Hypothalamus (tissue), 51 donors: ENCODE measurements at places on chromosomes 7 and 10.

GRCh38 chr10:21602313-21602712 lies 68.3 kb downstream of the MLLT10 start:
- no peak for DNase-seq

- DNase-seq = no peak
Observed at GRCh38 chr7:24301703-24302102, 17.7 kb downstream of the NPY start.

- DNase-seq = no peak
Observed at GRCh38 chr10:54484186-54484585, 316.8 kb downstream of the PCDH15 start.

DNA sequence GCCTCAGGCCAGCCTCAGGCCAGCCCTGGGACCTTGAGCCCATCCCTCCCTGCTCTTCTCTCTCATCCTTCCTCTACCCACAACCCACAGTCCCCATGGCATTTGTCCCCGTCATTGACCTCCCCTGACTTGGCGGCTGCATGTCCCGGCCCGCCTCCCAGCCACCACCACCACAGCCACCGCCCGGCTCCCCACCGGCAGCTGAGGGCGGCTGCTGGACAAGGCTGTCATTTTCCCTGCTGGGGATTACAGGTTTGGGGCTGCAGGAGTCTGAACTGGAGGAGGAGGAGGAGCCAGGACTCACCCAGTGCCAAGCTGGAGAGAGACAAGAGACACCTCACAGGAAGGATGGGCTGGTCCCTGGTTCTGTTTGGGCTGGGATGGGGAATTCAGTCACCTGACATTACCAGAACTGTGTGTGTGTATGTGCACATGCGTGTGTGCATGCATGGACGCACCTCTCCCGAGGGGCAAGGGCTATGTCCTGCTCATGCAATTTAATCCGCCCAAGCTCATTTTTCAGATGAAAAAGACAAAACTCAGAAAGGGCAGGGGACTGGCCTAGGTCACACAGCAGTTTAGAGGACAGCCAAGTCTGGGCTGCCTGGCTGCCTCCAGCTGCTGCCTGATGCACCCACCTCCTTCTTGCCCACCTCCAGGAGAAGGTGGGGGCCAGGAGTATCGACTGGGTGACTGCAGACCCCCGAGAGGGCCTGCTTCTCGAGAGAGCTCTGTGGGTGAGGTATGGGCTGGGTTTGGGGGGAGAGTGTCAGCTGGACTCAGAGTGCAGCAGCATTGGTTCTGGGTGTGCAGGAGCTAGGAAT lies 113.1 kb downstream of the ZMIZ1 start:
- DNase-seq = no peak

DNA sequence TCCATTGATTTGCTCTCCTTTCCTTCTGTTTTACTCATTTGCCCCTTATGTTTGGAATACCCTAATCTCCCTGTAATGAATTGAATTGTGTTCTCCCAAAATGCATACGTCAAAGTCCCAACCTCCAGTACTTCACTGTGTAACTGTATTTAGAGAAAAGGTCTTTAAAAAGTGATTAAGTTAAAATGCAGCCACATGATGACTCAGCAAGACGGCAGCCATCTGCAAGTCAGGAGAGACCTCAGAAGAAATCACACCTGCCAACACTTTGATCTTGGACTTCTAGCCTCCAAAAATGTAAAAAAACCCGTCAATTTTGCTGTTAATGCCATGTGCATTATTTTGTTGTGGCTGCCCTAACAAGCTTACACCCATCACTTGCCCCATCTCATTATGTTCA lies 85.3 kb upstream of the PCLO start:
- DNase-seq = no peak

DNA sequence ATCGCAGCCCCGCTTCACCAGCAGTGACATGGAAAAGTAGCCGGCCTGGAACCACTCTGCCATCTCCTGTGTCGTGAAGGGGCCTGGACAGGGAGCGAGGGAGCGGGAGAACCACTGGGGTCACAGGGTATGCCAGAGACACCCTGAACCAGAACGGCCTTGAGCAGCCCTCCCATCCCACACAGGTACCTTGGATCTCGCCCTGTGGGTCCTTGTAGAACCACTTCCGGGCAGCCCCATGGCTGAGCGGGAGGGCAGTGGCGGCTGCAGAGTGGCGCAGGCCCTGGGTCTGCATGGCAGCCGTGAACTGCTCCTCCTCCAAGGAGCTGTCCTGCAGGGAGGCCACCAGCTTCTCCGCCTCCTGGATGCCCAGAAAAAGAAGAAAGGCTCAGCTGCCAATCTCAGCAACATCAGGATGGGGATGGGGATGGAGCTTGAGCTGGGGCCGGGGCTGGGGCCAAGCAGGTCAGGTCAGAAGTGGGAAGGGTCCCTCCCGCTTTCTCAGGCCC lies 9.5 kb downstream of the GIGYF1 start:
- DNase-seq = no peak

DNA sequence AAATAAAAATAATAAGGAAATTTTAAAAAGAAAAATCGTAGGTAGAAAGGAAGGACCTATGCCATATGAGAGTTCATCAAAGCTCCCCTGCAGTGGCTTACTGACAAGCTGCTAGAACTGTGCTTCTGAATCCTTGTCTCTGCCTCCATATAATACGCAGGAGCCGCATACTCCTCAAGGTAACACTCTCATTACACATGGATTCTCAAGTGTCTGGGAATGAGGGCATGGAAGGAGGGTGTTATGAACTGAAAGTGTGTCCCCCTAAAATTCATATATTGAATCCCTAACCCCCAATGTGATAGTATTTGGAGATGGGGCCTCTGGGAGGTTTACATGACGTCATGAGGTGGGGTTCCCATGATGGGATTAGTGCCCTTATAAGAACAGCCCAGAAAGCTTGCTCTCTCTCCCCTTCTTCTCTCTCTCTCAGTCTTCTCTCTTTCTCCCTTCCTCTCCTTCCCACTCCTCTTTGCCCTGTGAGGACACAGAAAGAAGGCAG lies 35.2 kb downstream of the CREB3L2 start:
- no peak for DNase-seq

DNA sequence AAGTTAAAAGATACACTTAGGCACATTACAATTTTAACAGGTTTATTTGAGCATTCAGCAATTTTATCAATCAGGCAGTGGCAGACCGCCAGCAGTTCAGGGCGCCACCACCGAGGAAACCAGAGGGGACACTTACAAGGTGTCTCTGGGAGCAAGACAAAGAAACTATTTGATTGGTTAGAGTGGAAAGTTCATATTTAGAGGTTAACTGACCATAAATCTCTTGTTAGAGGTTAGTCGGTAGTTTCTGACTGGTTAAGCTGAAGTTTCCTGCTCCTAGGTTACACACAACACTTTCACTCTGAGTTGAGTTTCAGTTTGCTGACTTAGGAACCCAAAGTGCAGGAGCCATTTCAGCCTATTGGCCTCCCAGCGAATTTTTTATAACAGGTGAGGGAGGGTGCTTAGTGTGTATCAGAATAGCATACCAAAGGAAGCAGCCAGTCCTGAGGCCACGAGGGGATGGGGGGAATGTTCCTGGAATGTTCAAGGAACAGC lies 10.8 kb upstream of the PVRIG start:
- no peak for DNase-seq

GRCh38 chr10:110392121-110392520 lies 87.4 kb upstream of the SMNDC1 start:
- no peak for DNase-seq

GRCh38 chr7:17947620-17948019 lies 7.3 kb upstream of the SNX13 start:
- DNase-seq = no peak

DNA sequence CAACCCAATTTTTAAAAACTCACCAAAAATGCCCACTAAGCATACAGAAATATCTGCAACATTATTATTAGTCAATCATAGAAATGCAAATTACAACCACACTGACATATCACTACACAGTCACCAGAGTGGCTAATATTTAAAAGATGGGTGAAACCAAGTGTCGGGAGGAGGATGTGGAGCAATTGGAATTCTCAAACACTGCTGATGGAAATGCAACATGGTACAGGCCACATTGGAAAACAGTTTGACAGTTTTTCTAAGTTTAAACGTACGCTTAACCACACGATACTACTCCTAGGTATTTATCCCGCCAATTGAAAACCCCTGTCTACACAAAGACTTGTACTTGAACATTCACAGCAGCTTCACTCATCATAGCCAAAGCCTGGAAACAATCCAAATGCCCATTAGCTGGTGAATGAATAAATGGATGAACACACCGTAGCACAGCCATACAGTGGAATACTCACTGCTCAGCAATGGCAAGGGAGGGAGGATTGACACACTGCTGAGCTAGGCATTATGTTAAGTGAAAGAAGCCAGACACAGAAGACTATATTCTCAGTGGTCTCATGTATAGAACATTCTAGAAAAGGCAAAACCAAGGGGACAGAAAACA lies 16.3 kb downstream of the GCK start:
- DNase-seq = no peak

- DNase-seq = no peak
Observed at GRCh38 chr10:119669975-119670640, 18.9 kb downstream of the BAG3 start.

- DNase-seq = no peak
Observed at GRCh38 chr10:101013365-101013825, 13.8 kb downstream of the LZTS2 start.

- no peak for DNase-seq
Observed at GRCh38 chr7:1068619-1069018, 19.3 kb upstream of the GPER1 start.

GRCh38 chr10:99698504-99699080 lies 33.3 kb downstream of the COX15 start:
- DNase-seq = no peak

GRCh38 chr7:120168066-120168465 lies 104.9 kb upstream of the KCND2 start:
- no peak for DNase-seq

GRCh38 chr10:123154711-123155505 lies 706 bp downstream of the BUB3 start:
- peak; percentile 56 for DNase-seq

DNA sequence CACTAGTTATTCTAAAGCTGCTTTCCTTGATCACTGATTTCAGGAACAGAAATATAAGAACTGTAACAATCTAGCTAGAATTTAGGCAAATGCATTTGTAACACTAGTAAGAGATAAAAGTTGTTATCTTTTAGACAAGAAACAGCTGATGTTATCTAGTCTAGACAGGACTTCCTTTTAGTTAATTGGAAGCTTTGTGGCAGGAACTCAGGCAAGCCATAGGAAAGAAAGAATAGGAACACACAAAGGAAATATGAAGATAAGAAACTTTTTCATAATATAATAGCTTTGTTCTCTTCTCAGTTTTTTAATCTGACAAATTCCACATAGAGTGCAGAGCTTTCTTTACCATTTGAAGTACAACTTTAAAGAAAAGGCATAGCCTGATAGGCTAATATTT lies 59.0 kb upstream of the AGR3 start:
- DNase-seq = no peak

DNA sequence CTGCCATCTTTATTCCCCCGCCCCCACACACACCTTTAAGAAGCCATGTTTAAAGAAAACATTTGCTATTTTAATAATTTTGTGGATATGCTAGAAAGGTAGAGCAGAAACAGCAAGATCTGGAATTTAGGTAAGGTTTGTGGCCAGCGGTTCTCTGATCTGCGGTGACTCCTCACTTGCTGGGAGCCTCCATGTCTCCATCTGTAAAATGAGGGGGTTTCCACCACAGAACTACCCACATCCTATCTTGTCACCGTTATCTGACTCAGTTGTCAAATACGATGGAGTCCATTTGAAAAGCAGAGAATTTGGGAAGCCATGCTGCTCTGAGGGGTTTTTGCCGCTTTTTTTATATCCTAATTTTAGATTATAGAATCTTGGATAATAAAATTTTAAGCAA lies 23.3 kb downstream of the MACC1 start:
- DNase-seq = no peak

- no peak for DNase-seq
Observed at GRCh38 chr7:12637819-12638592, 49.4 kb upstream of the ARL4A start.

DNA sequence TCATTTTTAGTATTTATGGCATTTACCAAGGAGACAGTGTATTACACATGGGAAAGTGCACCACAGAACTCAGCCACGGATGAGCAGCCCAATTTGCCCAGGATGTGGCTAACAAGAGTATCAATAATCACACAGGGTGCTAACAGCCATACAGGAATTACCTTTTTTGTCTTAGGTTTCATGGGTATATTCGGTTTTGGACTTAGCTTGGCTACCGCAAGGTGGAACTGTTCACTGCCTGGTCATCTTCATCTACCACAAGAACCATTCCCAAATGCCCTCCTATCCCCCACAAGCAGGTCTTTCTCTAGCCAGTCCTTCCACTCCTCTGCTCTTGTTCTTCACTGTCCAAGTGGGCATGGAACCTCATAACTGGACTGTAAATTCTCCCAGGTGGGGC lies 6.0 kb downstream of the PDLIM1 start:
- no peak for DNase-seq

DNA sequence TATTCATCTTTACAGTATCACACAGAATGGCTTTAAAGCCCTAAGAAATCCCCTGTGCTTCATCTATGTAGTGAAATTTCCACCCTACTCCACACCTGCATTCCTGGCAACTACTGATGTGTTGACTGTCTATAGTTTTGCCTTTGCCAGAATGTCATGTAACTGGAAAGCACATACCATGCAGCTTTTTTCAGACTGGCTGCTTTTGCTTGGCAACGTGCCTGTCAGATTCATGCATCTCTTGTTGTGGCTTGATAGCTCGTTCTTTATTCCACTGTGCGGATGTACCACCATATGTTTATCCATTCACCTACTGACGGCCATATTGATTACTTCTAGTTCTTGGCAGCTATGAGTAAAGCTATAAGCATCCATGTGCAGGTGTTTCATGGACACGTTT lies 30.6 kb downstream of the RBM17 start:
- DNase-seq = no peak

DNA sequence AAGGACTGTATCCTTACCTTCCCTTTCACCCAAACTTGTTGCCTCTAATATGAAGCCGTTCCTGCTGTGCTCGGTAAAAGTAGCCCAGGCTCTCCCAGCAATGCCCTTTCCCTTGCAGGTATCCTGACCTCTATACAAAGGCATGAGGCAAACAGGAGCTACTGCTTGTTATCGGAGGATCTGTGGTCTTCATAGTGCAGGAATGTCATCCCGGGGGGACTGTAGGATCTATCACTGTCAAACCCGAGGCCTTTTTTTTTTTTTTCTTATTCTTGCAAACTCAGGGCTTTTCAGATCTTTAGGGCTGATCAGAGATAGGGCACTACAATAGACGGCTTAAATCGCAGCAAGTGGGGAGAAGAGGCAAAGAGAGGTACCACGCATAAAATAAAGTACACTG lies 1206.6 kb downstream of the TYW1 start:
- DNase-seq = no peak

GRCh38 chr10:26700884-26701630 lies 3.6 kb downstream of the PDSS1 start:
- no peak for DNase-seq

- DNase-seq = no peak
Observed at GRCh38 chr7:132337450-132338080, 238.7 kb downstream of the PLXNA4 start.

- DNase-seq = no peak
Observed at GRCh38 chr10:130587718-130588117, 451.5 kb downstream of the GLRX3 start.

DNA sequence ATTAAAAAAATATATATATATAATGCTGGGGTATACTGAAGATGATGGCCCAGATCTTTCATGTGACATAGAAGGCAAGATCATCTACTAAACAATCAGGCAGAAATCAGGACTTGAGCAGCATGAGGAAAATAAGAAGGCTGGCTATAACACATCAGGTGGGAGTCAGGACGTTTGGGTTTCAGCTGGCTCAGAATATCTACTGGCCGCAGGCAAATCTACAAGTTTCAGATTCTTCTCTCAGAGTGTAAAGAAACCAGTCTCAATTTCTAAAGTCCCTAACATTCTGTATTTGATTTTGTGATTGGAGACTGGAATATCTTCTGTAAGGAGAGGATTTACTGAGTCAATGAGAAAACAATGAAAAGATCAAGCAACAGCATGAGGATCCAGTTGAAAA lies 37.7 kb upstream of the FAM3C start:
- no peak for DNase-seq
